CD4-positive, alpha-beta T cell treated with Interleukin-15 for 4 hours (primary cell): ENCODE measurements at places on chromosomes 3 and 15.
A peak's percentile ranks its signal among the peaks of the same experiment; 100 is the strongest.

GRCh38 chr3:67384016-67384415 is 270.4 kb downstream of the SUCLG2 start:
- no peak for DNase-seq

DNA sequence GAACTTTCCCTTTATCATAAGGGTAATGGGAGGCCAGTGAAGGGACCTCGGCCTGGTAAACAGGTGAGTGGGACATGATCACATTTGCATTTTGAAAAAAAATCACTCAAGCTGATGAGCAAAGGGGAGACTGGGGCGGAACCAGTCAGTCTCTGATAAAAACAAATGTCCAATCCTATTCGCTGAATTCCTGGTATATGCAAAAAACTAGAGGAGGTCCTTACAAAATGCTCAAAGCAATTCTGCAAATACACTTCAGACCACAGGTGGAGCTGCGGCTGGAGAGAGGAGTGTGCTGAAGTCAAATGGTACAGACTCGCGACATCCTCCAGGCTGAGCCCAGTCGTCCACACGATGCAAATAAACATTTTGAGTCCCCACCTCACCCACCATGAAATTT is 166.7 kb downstream of the FOXP1 start:
- DNase-seq: peak; percentile 46

- DNase-seq: no peak
These were observed 430.7 kb upstream of the RBMS3 start for GRCh38 chr3:28850186-28850585.

GRCh38 chr3:37941608-37942508 is 48.7 kb upstream of the VILL start:
- DNase-seq: no peak

GRCh38 chr3:188972310-188972709 is 199.5 kb upstream of the TPRG1 start:
- no peak for DNase-seq

- no peak for DNase-seq
These were observed 791.2 kb downstream of the AGBL1 start for GRCh38 chr15:86870846-86871245.

DNA sequence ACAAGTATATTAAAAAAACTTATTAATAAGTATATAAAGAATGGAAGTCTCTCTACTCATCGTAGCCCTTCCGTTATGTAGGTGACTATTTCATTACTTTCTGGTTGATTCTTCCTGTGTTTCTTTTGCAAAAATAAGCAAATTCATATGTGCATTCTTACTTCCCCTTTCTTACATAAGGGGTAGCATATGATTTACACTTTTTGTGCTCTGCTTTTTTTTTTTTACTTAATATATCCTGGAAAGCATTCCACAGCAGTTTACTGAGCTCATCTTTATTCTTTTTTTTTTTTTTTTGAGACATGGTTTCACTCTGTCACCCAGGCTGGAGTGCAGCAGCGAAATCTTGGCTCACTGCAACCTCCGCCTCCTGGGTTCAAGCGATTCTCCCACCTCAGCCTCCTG is 12.9 kb downstream of the SCAMP5 start:
- DNase-seq: no peak

GRCh38 chr15:67821784-67822440 is 3.4 kb upstream of the SKOR1 start:
- no peak for DNase-seq

- no peak for DNase-seq
These were observed 36.0 kb upstream of the TIMP4 start for GRCh38 chr3:12194669-12195161.

DNA sequence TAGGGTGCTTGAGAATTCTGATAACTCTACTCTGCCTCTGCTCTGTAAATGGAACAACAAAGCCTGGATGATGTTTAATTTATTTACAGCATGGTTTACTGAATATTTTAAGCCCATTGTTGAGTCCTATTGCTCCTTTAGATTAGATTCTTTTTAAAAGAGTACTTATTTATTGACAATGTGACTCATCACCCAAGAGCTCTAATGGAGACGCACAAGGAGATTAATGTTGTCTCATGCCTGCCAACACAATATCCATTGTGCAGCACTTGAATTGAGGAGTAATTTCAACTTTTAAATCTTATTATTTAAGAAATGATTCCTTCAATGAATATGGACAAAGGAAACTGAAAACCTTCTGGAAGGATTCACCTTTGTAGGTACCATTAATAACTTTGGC is 691.4 kb downstream of the ZBBX start:
- DNase-seq: no peak

- no peak for DNase-seq
These were observed 215.5 kb downstream of the GAP43 start for GRCh38 chr3:115838786-115839185.

GRCh38 chr15:82934100-82934880 is 18.2 kb downstream of the HOMER2 start:
- DNase-seq: no peak

- DNase-seq: no peak
These were observed 891 bp upstream of the NR1D2 start for GRCh38 chr3:23944007-23944783.

DNA sequence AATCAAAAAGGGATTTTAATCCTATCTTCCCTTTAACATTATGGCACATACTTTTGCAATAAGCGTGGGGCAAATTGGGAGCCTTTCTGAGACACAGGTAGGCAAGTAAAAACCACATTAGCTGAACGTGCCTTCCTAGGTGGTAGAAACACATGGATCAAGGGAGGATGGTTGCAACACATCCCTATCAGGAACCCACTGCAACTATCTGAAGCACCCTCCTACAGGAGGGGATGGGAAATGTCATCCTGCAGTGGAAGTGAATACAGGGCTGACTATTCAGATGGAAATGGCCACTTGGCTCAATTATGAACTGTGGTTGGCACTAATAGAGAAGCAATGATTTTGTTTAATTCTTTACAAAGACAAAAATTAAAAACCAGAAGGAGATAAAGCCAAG is 826.3 kb downstream of the FHIT start:
- DNase-seq: no peak

DNA sequence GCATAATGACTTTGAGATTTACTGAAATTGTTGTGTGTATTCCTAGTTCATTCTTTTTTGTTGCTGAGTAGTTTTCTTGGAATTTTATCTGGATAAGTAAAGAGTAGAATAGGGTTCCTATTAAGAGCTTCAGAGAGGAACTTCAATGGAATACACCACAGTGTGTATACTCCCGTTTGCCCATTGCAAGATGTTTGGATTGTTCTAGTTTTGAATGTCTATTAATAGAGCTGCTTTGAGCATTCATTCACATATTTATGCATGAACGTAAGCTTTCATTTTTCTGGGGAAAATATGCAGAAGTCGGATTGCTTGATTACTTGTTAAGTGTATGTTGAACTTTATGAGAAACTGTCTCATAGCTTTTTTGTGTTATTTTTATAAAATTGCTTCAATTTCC is 580.5 kb downstream of the OTOL1 start:
- no peak for DNase-seq

- no peak for DNase-seq
These were observed 166.3 kb upstream of the MBNL1 start for GRCh38 chr3:152102410-152102809.

DNA sequence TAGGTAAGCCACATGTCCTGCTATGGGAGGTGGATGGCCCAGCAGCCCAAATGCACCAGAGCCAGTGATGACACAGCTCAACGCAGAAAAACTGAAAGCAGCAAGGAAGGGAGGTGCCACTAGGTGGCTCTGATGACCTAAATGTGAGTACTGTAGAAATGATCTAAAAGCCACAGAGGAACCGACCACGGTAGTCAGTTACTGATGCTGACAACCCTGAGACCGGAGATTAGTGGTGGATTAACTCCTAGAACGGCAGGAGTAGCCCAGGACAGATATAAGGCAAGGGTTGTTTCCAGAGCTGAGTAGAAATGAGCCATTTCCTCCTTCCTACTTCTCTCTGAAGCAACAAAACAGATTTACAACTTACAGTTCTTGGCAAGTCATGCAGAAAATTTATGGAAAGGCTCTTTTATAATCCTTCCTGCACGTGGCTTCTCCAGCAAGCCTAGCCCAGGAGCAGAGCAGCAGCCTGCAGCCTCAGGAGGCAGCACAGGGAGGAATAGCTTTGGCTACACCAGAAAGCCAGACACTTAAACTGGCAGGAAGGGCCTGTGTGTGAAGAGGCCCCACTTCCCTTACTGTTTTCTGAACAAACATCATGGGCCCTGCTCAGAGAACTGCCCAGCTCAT is 13.1 kb downstream of the FBXL22 start:
- DNase-seq: peak; percentile 79

DNA sequence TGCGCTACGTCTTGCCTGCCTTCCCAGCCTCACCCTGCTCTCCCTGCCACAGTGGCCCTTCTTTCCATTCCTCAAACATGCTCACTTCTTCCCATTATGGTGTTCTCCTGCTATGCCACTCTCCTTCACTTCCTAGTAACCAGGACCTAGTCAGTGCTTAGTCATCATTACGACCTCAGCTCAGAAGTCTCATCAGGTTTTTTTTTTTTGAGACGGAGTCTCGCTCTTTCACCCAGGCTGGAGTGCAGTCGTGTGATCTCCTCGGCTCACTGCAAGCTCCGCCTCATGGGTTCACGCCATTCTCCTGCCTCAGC is 149.5 kb downstream of the GREM1 start:
- DNase-seq: no peak

DNA sequence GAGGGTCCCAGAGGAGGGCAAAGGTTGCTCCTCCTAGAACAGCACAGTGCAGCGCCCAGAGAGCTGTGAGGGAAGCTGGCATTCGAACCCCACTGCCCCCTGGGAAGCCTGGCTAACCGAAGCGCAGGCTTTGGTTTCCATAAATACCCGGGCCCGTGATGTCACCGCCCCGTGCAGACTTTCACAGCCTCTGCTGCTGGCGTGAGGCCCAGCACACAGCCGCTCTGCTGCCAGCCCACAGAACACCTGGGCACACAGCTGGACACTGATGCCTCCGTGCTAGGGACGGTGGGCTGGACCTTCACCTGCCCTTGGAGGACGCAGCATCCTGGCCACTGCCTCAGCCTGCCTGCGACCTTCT is 1.0 kb downstream of the IQSEC1 start:
- no peak for DNase-seq

DNA sequence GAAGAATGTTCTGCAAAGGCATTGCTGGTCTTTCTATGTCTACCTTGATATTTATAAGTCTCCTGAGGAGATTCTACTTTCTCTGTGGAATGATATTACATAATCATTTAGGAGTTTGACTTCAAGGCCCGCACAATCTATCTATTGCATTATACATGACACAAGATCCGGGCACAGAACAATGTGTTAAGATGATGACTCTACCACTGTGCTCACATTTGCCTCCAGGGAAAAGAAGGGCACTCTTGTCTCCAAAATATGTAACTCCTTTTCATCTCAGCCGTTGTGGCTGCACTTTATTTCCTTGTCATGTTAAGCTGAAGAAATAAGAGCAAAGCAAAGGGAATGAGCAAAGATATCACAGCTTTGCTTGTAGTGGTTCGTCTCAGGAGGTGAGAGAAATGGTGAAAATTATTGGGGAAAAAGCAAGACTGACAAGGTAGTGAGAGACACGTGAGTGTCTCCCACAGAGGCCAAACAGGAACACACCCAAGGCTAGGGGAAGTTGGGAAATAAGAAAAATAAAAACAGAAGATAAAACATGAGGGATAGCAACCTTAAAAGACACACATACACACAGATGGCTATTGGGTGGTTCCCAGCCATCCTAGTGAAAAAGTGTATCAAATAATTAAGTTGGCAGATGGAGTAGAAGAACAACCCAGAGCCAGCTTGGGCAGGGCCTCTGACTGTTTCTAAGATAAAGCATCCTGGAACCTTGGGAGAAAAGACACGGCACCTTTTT is 184.3 kb downstream of the P3H2 start:
- no peak for DNase-seq

DNA sequence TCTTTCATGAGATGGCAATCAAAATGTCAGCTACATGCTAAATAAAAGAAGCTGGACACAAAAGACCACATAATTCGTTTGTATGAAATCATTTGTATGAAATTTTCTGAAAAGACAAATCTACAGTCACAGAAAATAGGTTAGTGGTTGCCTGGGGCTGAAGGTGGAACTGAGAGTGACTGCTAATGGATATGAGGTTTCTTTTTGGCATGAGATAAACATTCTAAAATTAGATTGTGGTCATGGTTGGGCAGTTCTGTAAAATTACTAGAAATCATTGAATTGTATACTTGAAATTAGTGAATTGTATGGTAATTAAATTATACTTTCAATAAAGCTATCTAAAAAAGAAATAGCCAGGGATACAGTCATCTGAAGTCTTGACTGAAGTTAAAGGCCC is 2.7 kb upstream of the DMXL2 start:
- no peak for DNase-seq

DNA sequence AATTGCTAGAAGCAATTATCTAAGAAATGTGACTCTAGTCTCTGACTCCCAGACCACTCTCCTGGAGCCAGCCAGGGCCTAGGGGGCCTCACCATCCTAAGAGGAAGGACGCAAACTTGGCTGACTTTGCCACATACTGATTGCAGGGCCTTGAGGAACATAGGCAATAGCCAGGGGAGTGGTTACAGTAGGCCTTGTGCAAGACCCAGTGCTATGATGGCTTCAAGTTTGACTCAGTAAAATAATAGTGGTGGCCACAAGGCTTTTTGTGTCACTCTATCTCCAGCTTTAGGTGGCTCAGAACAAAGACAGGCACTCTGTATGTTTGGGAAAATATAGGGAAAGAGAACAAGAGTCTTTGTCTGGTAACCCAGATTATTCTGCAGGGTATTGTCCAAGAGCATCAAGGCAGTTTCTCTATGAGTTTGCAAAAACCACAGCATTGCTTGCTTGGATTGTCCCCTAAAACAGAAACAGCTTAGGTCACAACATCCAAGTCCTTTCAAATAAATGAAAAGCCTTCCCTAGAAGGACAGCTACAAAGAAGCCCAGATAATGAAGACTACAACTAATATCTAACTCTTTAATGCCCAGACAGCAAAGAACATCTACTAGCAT is 631.5 kb downstream of the PYDC2 start:
- DNase-seq: no peak

DNA sequence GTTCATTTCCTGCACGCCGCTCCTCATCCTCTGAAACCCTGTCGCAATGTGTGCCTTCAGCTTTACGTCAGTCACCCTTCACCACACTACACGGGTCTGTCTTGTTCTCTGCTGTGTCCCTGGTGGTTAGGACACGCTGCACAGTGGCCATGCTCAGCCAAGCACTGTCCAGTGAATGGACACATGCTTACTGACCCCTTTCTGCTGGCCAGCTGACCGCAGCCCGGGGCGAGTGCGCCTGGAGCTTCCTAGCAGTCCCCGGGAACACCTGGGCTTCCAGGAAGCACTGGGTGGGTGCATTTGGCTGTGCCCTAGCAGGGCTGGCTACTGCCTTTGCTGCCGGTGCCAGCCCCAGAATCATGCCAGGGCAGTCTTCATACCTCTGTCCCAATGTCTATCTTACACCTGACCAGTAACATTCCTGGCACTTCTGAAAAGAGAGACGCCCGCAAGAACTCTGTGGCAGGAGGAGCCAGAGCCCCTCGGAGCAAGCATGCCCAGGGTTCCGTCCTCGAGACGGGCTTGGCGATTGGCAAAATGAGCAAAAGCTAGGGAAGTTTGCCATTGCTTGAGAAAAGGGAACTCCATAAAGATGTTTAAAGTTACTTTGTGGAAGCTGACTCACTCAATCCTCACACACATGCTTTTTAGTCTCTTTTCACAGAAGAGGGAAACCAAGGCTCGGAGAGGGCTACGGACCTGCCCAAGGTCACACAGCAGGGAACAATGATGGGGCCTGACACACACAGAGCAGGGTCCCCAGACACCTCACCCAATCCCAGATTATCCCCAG is 15.7 kb upstream of the ZXDC start:
- DNase-seq: no peak
